ENCODE measurements at places on chromosomes 2 and 18. TPM values are rescaled to one million over a fixed set of nuclear protein-coding genes. Genes with fewer than 3 reads are reported as not detected.

DNA sequence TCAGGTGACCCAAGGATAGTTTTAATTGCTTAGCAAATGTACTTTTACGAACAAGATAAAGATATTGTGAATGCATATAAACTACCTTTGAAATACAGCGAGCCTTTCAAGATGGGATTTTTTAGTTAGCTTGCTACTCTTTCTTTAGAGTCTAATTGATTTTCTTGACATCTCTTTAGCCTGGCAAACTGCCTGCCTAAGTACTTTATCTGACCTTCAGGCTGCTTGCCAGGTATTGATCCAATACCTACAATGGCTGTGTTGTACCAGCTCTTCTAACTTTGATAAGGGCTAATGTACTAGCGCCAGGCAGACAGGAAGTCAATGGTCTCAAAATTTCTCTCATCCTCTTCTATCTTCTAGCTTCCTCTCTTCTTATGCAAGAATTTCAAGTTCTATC, 414.4 kb upstream of the ACVR2A start:
- DNase-seq = no peak

GRCh38 chr2:212052412-212053159, 486.0 kb downstream of the ERBB4 start:
- no peak for DNase-seq

GRCh38 chr2:118264232-118264990, 176.1 kb downstream of the INSIG2 start:
- DNase-seq = no peak

- no peak for DNase-seq
These were observed 1188.5 kb downstream of the LRP1B start for GRCh38 chr2:140942284-140942683.

DNA sequence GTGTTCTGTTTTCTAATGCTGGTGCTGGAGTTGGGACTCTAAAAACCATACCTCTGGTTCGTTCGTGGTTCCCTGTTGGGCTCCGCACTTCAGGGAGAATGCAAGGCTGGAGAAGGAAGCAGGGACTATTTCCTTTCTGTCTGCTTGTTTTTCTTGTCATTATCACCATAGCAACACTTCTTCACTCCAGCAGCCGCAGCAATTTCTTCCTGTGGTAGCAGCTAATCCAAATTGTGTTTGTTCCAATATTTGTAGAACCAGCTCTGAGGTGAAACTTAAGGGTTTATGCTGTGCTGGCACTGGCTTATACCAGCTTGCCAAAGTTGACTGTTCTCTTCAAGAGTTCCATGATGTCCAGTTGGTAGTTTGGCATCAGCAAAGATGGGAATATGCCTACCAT, 301.4 kb upstream of the SYT4 start:
- no peak for DNase-seq

GRCh38 chr2:60597346-60597745, 43.9 kb upstream of the BCL11A start:
- DNase-seq = no peak

SCN9A gene
- polyA plus RNA-seq = 1.9 TPM

ABCG5 gene
- 0.76 TPM for polyA plus RNA-seq

All from left renal cortex interstitium (tissue), 4 donors.